Ovary (tissue), 10 donors: ENCODE measurements at places on chromosomes 6 and 20. TPM values are rescaled to one million over a fixed set of nuclear protein-coding genes. Genes with fewer than 3 reads are reported as not detected.

CNR1 gene
- total RNA-seq, result 3.7 TPM

- DNase-seq, result no peak
- no peak overlapping the region for H3K27ac ChIP-seq
- no peaks in the 10 kb centered on the region for H3K36me3 ChIP-seq
Observed at GRCh38 chr6:149961728-149962425, 1.9 kb upstream of the ULBP1 start.

DNA sequence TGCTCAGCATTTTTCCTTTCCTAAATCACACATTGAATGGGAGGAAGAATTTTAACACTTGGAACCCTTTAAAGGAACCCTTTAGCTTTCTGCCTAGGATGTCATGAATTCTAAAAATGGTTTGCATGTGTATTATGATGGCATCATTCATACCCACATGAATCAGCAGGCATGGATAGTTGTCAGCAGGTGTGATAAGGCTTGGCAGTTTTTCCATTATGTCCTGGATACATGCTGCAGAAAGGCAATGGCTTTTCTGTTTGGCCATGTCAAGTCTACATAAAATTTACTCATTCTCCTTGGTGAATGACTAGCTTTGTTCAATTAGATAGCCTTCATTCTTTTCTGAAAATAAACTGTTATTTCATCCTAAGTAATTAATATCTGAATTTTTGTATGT, 353.7 kb downstream of the GRIK2 start:
- no peaks in the 10 kb centered on the region for H3K36me3 ChIP-seq
- H3K27me3 ChIP-seq, result no peaks in the 10 kb centered on the region
- DNase-seq, result no peak

GRCh38 chr6:45667300-45667699, 289.6 kb upstream of the SUPT3H start:
- H3K27me3 ChIP-seq, result no peaks in the 10 kb centered on the region
- H3K4me3 ChIP-seq, result no peak overlapping the region
- H3K27ac ChIP-seq, result no peak overlapping the region
- H3K4me1 ChIP-seq, result peaks cover 2% of the 10 kb centered on the region
- DNase-seq, result no peak
